ENCODE measurements at places on chromosomes 2 and 18.

GRCh38 chr2:164782323-164782722 is 59.3 kb downstream of the COBLL1 start:
- no peak for DNase-seq

DNA sequence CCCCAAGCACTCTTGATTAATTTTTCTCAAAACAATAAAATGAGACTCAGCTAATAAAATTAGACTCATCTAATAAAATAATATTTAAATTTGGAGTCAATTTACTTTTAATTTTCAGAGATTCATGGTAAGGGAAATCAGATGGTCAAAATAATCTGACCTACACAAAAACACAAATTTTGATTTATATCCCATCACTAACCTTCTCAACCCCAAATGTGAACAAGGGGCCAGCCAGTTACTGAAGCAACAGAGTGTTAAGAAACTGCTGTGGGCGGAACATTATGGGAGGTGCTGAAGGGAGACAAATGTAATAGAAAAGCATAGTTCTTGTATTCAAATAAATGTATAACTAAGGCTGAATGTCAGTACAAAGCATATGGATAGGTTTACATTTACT is 28.5 kb upstream of the PPP3R1 start:
- no peak for DNase-seq

DNA sequence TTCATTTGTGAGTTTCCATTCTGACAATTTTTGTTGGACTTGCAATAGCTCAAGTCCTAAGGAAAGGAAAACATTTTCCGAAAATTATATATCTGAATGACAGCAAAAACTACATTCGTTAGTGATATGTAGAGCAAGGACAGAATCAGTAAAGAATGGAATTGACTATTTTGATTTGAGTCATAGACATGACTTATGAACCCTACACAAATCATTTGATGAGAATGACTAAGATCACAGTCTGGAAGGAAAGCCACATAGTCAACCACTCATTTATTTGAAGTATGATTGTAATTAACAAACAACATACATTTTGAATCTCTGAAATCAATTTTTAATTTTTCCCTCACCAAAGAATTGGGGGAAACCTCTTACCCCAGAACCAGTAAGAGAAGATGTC is 231.6 kb upstream of the CRIM1 start:
- DNase-seq, result no peak

DNA sequence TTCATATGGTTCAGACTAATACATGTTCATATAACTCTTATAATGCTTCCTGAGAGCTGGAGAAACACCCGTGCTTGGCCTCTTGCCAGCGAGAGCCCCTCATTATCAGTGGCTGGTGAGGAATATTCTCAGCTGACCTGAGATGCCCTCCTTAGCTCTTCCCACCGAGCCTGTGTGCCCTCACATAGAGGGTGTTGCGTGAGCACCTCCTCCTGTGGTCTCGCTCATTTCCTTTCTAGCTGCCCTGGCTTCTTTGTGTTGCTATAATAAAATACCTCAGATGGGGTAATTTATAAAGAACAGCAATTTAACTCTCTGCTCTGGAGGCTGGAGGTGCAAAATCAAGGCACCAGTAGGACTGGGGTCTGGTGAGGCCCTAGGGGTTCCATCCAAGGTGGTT is 80.5 kb upstream of the ALKAL2 start:
- DNase-seq, result no peak

- no peak for DNase-seq
Observed at GRCh38 chr18:28767727-28768211, 590.8 kb upstream of the CDH2 start.

- no peak for DNase-seq
Observed at GRCh38 chr2:174605687-174606086, 8.1 kb upstream of the WIPF1 start.

DNA sequence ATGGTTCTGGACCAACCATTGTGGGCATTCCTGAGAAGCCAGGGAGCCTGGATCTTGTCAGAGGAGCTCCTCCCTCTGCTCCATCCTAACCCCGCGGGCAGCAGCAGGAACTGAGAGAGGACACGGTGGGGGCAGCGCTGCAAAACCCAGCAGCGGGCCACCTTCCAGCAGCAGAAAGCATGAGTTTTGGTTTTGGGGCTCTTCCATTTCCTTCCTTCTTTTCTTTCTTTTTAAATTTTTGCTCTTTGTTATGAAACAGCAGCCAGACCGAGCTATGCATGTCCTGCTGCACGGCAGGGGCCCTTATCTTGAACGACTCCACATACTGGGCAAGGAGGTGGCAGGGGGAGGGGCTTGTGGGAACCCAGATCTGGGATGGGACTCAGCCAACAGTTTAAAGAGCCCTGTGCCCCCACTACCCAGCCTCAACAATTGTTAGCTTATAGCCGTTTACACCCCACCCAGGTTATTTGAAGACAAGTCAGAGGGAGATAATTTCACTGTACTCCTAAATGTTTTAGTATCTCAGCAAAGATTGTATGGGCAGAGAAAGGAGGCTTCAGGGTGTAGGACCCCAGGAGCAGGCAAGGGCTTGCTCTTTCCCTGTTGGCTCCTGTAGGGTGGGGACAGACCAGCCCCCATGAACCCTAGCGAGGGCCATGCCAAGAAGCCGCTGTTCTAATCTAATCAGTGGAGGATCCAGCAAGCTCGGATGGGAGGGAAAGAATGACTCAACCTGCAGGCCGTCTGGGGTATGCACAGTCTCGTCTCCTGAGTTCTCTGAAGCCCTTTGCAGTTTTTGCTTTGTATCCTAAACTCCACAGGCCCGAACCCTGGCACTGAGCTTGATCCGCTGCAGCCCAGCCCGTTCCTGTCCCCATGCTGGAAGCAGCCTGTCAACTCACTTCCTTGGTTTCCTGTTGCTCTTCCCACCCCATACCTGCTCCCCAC is 75.3 kb downstream of the LRRFIP1 start:
- DNase-seq, result no peak

- DNase-seq, result peak; percentile 18
Observed at GRCh38 chr2:233990261-233990798, 60.2 kb upstream of the SPP2 start.

GRCh38 chr2:99960790-99961189 is 181.6 kb downstream of the AFF3 start:
- DNase-seq, result no peak

DNA sequence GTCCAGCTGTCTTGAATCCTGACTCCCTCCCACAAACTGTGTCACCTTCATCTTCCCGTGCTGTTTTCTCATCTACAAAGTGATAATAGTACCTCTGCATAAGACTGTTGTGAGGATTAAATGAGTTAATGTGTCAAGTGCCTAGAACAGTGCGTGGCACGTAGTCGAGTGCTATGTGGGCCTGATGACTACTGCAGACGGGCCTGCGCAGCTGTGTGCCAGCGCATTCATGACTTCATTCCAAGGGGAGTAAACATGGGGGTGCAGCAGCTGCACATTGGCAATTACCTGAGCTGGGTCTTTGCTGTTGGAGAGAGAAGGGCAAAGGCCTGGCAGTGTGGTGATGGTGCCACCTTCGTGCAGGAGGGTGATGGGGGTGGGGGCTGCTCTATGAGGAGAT is 5.0 kb downstream of the TEX44 start:
- DNase-seq, result no peak

DNA sequence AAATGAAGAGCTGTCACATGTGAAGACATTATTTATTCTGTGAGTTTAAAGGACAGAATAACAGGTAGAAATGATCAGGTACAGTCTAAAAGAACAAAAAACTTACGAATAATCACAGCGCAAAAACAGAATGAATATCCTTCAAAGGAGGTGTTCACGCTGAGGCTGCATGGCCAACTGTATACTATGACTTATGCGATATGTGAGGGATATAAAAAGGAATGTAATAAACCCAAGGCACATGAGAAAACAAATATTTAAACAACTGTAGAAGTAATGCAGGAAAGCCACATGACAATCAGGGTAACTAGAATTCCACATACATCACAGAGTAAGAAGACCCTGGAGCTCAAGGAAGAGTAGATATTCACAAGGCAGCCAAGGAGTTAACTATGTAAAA is 81.3 kb downstream of the RTTN start:
- DNase-seq, result no peak

- no peak for DNase-seq
Observed at GRCh38 chr18:13574761-13575160, 151.6 kb downstream of the FAM210A start.

GRCh38 chr2:237205043-237205541 is 119.4 kb downstream of the COPS8 start:
- no peak for DNase-seq

DNA sequence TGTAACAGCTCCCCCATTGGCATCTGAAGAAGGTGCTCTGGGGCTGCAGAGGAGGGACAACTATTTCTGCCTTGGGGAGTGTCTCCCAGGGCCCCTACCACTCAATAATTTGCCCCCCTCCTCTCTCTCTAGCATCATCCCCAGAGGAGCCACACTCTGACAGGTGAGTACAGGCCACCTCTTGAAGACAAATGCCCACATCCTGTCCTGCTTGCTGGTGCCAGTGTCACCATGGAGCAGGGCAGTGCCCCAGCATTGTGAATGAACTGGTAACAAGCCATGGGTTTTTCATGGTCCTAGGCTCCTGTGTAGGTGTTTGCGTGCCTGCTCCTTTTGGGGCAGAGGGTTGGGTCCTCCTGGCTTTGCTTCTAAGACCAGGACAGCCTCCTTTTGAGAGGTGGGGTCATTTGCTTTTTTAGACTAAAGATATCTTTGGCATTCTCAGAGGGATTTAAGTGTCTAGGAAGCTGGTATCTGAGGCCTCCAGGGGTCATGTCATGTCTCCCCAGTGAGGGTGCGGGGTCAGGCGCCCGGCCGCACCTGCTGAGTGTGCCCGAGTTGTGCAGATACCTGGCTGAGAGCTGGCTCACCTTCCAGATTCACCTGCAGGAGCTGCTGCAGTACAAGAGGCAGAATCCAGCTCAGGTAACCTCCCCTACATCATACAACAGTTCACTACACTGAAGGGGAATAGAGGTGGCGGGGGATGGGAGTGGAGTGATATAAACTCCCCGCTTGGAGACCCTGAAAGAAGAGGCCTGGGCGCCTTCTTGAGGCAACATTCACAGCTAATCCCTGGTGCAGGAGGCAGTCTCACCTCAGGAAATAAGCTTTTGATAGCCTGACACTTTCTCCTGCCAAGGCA is 1.8 kb downstream of the RETREG2 start:
- no peak for DNase-seq

GRCh38 chr2:238692562-238692961 is 155.3 kb upstream of the TWIST2 start:
- no peak for DNase-seq

GRCh38 chr2:20642055-20642971 is 8.6 kb downstream of the HS1BP3 start:
- DNase-seq, result peak; percentile 52

GRCh38 chr2:152189622-152190495 is 14.3 kb upstream of the STAM2 start:
- no peak for DNase-seq

DNA sequence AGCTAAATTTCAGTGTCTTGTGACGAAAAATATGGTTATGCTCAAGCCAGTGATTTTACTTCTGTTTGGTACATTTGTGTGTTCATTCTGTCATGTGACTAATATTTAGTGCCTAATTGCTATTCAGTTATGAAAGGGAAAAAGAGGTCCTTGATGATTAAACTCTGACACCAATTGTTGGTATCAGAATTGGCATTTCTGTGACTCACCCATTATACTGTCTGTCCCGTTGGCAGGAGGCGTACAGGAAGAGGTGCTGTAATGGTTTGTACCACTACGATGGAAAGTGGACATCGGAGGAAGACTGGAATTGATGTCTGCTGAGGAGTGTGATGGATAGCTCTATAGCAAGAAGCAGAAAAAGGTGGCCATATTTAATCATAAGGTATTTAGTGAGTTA is 310.4 kb upstream of the CCDC68 start:
- no peak for DNase-seq

- no peak for DNase-seq
Observed at GRCh38 chr2:105771836-105772235, 27.1 kb downstream of the NCK2 start.

- DNase-seq, result no peak
Observed at GRCh38 chr18:68215931-68216330, 499.0 kb downstream of the TMX3 start.

- no peak for DNase-seq
Observed at GRCh38 chr2:241850544-241851324, 8.0 kb downstream of the PDCD1 start.

- DNase-seq, result no peak
Observed at GRCh38 chr2:43438342-43438741, 157.5 kb downstream of the THADA start.

GRCh38 chr2:210363876-210364275 is 48.9 kb upstream of the MYL1 start:
- DNase-seq, result no peak

- DNase-seq, result no peak
Observed at GRCh38 chr2:191064590-191064989, 50.6 kb upstream of the STAT1 start.

GRCh38 chr18:8814206-8814605 is 108.8 kb downstream of the MTCL1 start:
- no peak for DNase-seq

GRCh38 chr18:24031916-24032315 is 17.4 kb downstream of the TTC39C start:
- DNase-seq, result no peak

DNA sequence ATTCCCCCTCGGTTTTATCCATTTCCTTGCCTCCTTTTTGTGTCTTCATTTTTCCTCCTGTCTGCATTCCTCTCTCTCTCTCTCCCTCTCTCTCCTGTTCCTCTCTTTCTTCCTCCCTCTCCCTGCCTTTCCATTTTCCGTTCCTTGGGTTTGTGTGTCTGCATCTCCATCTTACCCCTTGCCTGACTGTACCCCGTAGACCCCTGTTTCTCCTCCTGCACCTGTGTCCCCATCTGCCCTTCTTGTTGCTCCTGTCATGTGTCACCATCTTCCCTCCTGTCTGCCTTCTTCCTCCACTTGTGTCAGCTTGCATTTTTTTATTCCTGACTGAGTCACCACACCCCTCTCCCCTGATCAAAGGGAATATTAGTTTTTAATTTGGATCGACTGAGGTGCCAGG is 1.8 kb downstream of the CDK5R2 start:
- DNase-seq, result no peak

GRCh38 chr2:121043061-121043826 is 241.8 kb downstream of the TFCP2L1 start:
- no peak for DNase-seq

DNA sequence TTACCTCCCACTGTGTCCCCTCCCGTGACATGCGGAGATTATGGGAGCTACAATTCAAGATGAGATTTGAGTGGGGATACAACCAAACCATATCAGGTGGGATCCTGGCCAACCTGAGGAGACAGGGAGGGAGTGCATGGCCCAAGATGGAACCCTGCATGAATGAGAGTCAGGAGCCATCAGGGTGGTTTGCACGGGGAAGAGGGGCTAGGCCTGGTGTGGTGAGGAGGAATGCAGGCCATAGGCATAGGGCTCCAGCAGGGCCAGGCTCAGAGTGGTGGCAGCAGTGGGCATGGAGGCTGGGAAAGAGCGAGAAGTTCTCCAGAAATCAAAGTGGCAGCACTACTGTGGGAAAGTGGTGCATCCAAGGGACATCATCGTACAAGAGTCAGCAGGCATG is 74.0 kb upstream of the BCL2L11 start:
- DNase-seq, result no peak

Measured in stimulated activated CD8-positive, alpha-beta memory T cell treated with anti-CD3 and anti-CD28 coated beads, Interleukin-4, amount 100 ng/mL, for 4 hours (primary cell).